ENCODE measurements at places on chromosomes 11 and 22. TPM values are rescaled to one million over a fixed set of nuclear protein-coding genes. Genes with fewer than 3 reads are reported as not detected.

GRCh38 chr11:110463153-110463552 is 33.4 kb downstream of the FDX1 start:
- no peak for DNase-seq

- no peak for DNase-seq
These were observed 4.7 kb downstream of the UPB1 start for GRCh38 chr22:24499706-24500276.

- DNase-seq: no peak
These were observed 877.6 kb upstream of the CHORDC1 start for GRCh38 chr11:91100427-91100826.

The IRAG1 gene
- polyA plus RNA-seq: not detected

The MFNG gene
- 401 TPM for polyA plus RNA-seq

The CBLIF gene
- polyA plus RNA-seq: not detected
